ENCODE measurements at places on chromosomes 11 and 22.
A peak's percentile ranks its signal among the peaks of the same experiment; 100 is the strongest.

DNA sequence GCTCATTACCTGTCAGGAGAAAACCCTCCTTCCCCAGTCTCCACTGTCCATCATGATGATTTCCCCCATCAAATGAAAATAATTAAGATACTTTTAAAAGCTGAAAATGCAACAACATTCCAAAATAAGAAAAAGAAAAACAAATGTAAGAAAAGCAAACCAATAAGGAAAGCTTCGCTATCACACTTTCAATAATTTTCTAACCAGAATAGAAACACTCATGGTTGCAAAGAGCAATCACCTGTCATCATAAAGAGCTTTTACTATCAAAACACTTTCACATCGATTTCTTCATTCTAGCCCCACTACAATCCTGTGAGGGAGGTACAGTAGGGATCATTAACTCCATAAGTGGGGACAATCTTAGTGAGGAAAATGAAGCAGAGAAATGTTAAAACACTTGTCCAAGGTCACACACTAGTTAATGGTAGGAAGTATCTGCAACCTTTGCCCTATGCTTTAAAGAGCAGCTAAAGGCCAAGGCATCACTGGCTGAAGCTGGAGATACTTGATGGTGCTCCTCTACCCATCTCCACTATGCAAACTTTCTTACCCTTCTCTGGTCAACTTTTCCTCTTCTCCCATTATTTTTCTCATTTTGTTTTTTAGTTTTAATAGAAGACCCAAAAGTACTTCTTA lies 2.6 kb downstream of the RBM4B start:
- DNase-seq = no peak

DNA sequence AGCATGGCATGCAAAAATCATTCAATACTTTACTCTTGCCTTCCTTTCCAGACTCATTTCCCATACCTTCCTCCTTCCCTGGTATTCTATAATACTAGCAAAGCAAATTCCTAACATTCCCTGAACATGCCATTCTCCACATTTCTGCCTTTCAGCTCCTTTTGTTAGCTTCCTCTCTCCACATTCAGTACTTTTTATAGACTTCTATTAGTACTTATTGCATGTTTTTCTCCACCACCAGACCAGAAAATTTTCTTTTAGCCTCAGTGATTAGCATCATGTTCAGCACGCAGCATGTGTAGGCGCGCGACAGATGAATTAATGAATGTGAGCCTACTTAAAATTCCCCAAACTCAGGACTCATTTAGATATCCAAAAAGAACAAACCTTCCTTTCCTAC lies 935.3 kb downstream of the DLG2 start:
- no peak for DNase-seq

GRCh38 chr11:49851971-49852389 lies 100.2 kb upstream of the OR4C13 start:
- DNase-seq = no peak

- DNase-seq = no peak
Measured at GRCh38 chr11:70935006-70935768, 317.2 kb downstream of the SHANK2 start.

GRCh38 chr11:45779602-45780001 lies 25.3 kb upstream of the SLC35C1 start:
- no peak for DNase-seq

DNA sequence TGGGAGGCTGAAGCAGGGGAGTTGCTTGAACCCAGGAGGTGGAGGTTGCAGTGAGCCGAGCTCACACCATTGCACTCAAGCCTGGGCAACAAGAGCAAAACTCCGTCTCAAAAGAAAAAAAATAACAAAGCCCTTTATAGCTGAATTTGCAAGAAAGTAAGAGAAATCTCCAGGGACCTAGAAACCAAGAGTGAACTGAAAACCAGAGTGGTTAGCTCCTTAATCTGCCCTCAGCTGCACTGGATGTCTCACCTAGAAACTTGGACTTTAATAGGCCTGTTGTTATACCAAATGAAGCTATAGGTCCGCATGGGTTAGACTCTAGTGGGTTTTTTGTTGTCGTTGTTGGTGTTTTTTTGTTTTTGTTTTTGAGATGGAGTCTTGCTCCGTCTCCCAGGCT lies 4.1 kb downstream of the NEU3 start:
- no peak for DNase-seq

- no peak for DNase-seq
Measured at GRCh38 chr11:128889657-128890213, 1.4 kb upstream of the KCNJ5 start.

DNA sequence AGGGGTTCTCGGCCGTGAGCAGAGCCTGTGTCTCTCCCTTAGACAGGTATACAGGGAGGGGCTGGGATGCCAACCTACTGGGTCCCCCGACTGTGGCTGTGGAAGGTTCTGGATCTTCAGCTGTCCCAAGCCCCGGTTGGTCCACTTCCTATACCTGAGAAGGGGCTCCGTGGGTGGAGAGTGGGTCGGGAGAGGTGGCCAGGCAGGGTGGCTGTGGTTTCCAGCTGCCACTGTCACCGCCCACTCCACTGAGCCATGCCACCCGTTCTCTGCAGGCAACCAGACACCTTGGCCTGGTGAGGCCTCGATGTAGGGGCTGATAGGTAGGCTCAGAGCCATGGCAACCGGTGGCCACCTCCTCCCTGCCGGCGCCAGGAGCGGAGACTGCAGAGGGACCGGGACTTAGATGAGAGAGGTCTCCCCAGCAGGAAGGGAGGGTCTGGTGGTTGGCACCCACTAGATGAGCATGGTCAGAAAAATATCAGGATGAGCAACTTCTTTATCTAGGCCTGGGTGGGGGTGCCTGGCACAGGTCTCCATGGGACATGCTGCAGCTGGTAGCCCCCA lies 53.8 kb downstream of the TRIOBP start:
- DNase-seq = no peak

- DNase-seq = no peak
Measured at GRCh38 chr11:121282886-121283502, 9.6 kb upstream of the SC5D start.

DNA sequence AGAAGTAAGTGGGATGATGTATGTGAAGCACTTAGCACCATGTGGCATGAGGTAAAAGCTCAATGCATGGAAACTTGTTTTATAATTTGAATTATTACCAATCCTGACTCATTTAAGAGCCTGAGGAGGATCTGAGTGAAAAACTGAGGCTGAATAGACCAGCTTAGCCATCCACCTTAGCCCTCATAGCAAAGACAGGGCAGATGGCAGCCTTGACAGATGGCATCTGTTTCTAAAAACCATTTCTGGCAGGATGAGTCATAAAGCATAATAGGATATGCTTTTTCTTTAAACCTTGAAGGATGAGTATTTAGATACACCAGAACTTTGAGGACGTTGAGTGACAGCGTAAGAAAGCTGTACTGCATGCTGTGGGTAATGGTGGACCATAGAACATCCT lies 61.0 kb upstream of the NAV2 start:
- no peak for DNase-seq

GRCh38 chr22:49487950-49488349 lies 339.7 kb downstream of the BRD1 start:
- DNase-seq = no peak

GRCh38 chr11:66659763-66660162 lies 17.9 kb downstream of the RBM4B start:
- DNase-seq = no peak

GRCh38 chr11:40987776-40988435 lies 471.5 kb downstream of the LRRC4C start:
- no peak for DNase-seq

GRCh38 chr11:96230686-96231085 lies 112.3 kb downstream of the MAML2 start:
- peak; percentile 55 for DNase-seq

GRCh38 chr22:24957043-24957442 lies 4.5 kb downstream of the KIAA1671 start:
- no peak for DNase-seq

DNA sequence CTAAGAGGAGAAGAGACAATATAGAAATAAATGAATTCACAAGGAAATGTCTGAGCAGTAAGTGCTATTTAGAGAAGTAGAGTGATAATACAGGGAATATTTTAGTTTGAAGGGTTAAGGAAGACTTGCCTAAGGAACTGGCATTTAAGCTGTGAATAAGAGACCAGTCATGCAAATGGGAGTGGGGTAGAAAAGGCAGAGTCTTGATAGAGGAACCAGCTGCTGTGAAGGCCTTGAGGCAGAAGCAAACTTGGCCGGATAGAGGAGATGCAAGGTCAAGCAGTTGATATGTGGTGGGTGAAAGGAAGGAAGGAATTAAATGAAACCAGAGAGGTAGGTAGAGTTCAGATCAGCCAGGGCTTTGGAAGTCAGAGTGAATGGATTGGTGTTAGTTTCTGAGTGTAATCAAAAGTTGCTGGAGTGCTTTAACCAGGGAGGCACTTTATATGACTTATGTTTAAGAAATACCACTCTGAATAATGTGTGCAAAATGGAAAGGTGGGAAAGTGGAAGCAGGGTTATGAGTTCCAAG lies 198.4 kb upstream of the SESN3 start:
- no peak for DNase-seq

- DNase-seq = no peak
Measured at GRCh38 chr22:49608228-49608627, 219.4 kb downstream of the BRD1 start.

GRCh38 chr11:26331911-26332571 lies at the start of gene ANO3:
TSS of gene ANO3 (plus strand) at chr11:26332130. CDS start at chr11:26332276, 146 bp downstream.
- peak; percentile 65 for DNase-seq

DNA sequence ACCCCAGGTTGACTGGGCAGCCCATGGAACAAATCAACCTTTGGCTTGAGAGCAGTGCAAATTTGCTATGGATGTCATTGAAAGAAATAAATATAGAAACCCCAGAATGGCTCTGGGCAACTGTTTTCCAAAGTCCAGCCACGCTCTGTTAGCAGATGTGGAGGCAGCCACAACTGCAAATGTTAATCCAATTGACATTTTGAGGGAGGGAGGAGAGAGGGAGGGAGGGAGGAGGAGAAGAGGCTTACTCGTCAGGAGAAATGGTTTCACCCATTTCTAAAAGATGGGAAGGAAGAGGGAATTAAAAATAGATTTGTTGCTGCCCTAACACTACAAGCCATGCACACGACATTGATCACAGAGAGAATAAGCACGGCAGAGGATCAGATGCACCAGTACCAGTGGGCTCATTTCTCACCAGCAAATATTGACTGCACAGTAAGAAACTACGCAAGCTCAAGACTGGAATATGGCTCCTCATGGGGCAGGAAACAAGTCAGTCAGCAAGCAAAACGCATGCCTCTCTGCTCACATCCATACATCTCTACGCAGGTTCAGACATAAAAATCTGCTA lies 229.1 kb downstream of the LARGE1 start:
- DNase-seq = no peak

GRCh38 chr11:36362902-36363301 lies 66.8 kb downstream of the PRR5L start:
- no peak for DNase-seq

DNA sequence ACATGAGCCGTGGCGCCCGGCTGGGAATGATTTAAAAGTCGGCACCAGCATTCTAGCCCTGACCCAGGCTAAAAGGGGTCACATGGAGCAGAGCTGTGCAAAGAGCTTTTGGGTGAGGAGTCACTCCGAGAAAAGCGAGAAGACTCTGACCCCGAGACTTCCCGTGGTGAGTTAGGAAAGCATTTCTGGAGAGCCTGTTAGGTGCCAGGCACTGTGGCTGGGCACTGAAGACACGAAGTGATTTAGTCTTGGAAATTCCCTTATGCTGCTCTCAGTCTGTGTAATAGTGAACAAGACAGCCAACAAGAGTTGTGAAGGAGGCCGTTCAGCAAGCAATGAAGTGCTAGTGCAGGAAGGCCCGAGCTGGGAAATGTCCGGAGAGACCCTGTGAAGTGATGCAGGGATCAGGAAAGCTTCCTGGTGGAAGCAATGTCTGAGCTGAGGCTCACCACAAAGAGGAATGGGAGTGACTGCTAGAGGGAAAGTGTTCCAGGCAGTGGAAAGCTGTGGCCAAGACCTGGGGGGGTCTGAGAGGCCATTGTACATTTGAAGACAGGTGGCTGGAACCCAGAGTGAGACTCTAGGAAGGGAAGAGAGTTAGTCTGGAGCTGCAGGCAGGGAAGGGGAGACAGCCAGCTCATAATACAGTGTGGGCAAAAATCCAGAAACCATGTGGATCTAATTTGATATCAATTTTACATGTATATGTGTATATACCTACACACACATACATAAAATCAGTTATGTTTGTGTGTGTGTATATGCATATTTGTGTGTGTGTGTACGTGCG lies 31.6 kb downstream of the MARK2 start:
- no peak for DNase-seq

GRCh38 chr22:24208012-24208749 lies 26.9 kb downstream of the SUSD2 start:
- DNase-seq = peak; percentile 98

- no peak for DNase-seq
Measured at GRCh38 chr22:46923394-46923793, 160.9 kb downstream of the TBC1D22A start.

DNA sequence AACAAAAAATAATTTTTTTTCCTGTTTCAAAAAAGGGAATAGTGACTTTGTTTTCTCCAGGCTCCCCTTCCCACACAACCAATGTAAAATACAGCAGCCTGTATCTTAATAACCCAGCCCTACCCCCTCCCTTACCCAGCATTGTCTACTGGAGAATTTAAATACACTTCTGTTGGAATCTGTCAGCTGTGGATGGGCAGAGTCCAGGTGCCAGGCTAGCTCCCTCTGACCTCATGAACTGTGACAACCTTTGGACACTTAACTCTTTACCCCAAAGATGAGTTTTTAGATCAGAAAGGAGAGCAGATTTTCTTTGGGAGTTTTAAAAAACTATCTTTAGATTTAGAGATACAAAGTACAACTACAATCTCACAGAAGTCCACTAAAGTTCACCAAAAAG lies 42.9 kb downstream of the DDX6 start:
- no peak for DNase-seq

DNA sequence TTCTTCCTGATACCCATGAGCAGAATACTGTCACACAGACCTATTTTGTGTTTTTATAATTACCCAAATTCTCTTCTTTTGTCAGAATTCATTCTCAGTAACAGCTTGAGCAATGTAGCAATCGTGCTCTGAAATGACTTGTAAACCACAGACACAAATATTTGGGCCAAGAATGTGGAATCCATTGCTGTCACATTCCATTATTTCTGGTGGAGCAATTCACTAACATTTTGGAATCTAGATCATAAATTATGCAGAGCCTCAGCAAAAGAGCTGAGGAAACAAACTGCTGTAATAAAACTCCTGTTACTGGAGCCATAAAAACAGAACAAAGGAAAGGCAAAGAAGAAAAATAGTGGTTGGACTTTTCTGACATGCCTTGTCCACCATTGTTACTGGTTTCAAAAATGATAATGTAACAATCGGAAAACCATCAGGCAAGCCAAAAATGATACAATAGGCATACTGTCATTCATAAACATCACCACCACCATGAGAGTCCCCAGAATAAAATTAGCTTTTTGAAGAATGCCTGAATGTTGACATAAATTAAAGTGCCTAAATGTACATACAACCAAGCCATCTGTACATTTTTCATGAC lies 223.4 kb upstream of the PITPNB start:
- DNase-seq = peak; percentile 25

GRCh38 chr11:96082002-96082899 lies 158.3 kb upstream of the MTMR2 start:
- DNase-seq = peak; percentile 42

Measured in endothelial cell of umbilical vein (primary cell).